Activated CD4-positive, alpha-beta T cell treated with anti-CD3 and anti-CD28 coated beads, Interleukin-2, Interleukin-6, amounts not matched to agents 100 ng/mL and 50 ng/mL, durations not matched to agents 16 hours and 8 hours (primary cell): ENCODE measurements at places on chromosomes 12 and 14.

- no peak for DNase-seq
Measured at GRCh38 chr12:124232654-124232987, 62.3 kb upstream of the RFLNA start.

DNA sequence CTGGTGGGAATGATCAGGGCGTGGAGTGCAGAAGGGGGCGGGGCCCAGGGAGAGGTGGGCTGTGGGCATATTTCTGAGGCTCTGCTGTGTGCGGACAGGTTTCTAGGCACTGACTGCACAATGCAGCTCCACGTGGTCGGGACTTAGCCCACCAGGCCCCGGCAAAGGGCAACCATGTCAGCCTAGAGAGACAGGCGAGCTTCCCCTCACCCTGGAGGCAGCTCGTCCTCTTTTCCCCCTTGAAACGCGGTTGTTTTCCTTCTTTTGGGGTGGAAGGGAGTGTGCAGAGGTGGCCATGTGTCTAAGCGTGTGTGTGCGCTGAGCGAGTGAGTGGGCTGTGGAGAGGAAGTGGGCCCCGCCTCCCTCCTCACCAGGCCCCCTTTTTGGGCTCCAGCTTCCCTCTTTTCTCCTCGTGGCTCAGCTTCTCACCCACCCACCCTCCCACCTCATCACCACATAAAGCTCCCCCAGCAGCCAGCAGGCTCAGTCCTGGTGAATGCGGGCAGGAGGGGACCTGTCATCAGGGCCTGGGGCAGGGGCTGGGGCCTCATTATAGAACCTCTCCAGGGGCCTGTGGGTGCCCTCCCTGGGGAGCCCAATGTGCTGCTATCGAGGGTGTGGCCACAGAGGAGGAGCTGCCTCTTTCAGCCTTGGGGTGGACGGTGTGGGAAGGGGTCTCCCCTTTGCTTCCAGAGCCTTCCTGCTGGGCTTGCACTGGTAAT, 22.0 kb downstream of the LRTM2 start:
- DNase-seq = no peak

DNA sequence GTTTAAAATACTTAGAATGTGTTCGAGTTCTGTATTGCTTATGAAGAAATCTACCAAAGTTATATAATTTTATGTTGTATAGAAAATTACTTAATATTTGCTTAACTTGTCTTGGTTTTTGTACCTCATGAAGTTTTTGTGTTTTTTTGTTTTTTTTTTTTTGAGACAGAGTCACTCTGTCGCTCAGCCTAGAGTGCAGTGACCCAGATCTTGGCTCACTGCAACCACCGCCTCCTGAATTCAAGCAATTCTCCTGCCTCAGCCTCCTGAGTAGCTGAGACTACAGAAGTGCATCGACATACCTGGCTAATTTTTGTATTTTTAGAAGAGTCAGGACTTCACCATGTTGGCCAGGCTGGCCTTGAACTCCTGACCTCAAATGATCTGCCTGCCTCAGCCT, 69.9 kb downstream of the MON2 start:
- no peak for DNase-seq

- DNase-seq = no peak
Measured at GRCh38 chr14:77219591-77219990, 38.0 kb downstream of the TMEM63C start.

DNA sequence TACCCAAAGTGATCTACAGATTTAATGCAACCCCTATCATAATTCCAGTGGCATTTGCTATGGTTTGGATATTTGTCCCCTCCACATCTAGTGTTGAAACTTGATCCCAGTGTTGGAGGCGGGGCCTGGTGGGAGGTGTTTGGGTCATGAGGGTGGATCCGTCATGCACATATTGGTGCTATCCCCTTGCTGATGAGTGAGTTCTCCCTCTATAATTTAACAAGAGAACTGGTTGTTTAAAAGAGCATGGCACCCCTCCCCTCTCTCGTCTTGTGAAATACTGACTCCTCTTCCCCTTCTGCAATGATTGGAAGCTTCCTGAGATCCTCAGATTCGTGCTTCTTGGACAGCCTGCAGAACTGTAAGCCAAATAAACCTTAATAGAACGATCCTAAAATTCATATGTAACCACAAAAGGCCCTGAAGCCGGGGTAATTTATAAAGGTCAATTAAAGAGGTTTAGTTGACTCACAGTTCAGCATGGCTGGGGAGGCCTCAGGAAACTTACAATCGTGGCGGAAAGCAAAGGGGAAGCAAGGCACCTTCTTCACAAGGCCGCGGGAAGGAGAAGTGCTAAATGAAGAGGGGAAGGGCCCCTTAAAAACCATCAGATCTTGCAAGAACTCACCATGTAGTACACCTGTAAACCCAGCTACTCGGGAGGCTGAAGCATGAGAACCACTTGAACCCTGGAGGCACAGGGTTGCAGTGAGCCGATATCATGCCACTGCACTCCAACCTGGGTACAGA, 41.2 kb downstream of the SLC39A9 start:
- DNase-seq = no peak

DNA sequence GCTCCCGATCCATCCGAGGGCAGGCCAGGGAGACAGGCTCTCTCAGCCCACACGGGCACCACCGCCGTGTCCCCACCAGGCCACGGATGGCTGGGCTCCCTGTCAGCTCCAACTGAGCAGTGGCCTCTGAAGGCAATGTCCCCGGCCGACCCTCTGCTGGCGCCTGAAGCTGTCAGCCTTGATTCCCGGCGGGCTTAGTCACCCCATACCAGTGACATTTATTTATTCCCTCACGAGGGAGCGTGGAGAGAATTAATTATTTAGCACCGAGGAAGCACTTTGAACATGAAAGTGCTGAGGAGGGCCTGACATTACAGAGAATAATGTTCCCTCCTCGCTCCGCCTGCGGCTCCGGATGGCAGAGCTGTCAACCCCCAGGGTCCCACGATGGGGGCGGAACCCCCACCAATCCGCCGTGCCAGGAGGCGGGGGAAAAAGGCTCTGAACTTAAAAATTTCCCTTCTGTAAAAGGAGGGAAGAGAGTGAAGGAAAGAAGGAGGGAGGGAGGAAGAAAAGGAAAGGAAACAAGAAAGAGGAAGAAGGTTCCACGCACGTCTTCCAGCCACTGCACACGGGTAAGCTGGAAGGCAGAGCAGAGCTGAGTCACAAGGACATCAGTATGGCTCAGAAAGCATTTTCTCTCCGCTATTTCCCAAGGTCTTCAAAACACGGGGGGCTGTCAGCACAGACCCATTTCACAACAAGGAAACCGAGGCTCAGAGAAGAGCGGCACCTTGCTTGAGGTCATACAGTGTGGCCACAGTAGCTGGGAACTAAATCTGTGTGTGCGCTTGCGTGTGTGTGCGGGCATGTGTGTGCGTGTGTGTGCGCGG, 108.7 kb upstream of the NCOR2 start:
- DNase-seq = no peak

DNA sequence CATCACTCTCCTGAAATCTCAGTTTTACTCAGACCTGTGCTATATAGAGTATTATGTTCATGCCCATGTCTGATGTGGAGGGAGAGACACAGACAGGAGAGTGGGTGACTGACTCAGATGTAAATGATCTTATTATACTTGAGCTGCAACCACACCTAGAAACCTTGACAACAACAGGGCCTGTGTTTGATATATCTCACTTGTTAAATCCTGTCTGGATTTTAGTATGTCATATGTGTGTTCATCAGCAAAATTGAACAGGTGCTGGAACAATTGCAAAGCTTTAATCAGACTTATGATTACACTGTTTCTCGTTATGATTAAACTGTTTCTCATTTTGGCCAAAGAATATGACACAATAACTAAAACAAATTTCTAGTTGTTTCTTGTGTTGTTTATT, 37.7 kb downstream of the DIP2B start:
- DNase-seq = peak; percentile 85

- no peak for DNase-seq
Measured at GRCh38 chr12:27566159-27566558, 42.2 kb downstream of the PPFIBP1 start.

GRCh38 chr12:2550561-2551411, 244.0 kb upstream of the FKBP4 start:
- peak; percentile 14 for DNase-seq

DNA sequence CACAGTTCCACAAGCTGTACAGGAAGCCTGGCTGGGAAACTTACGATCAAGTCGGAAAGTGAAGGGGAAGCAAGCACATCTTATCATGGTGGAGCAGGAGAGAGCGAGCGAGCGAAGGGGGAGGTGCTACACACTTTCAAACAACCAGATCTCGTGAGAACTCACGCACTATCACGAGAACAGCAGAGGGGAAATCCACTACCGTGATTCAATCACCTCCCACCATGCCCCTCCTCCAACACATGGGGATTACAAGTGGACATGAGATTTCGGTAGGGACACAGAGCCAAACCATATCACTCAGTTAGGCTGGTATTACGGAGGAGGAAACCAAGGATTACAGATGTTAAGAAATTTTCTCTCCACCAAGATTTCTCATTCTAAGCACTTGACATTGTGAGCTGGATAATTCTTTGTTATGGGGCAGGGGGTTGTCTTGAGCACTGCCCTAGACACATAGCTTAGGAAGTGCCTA, 262.0 kb upstream of the G2E3 start:
- DNase-seq = no peak

DNA sequence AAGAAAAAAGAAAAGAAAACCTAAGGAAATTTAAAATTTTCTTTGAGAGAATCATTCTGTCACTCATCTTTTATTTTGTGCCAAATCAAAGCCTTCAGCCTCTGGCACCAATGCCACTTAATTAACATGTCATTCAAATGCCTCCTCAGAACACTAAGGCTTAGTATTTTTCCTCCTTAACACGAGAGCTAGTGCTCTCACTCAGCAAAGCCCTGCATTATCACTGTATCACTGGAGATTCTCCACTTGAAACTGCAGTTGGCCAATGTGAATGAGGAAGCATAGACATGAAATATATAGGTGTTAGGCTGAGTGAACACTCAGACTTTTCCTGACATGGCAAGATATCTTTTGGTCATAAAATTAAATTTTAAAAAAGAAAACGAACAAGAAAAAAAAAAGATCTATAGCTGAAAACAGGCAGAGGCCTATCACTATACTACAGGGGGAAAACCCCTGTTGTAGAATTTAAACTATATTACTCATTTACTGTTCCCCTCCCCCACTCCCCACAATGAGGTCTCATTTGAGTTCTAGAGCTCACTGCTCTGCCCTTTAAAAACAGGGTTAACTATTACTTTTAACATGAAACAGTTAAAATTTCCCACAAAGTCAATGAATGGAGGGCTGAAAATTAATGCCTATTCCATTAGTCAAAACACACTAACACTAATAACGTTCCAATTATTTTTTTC, 5.1 kb downstream of the MBIP start:
- peak; percentile 75 for DNase-seq

DNA sequence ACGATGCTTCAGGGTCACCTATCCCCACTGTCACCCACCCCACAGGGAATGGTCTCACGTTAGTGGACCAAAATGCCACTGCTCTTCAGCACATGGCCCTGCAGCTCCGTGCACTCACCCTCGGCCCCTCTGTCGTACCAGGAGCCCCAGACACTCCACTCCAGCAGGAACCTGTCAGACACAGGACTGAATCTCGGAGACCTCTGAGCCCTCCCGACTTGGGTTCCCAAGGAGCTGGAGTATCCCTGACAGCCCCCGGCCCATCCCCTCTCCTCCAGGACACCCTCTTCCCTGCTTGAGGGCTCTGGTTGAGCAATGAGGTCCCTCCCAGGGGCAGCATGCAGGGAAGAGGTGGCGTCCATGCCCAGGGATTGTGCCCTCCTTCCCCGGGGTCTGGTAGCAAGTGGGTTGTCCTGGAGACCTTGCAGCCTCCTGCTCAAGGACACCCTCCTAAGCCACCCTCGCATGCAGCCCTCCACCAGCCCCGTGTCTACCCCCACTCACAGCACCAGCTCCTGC, 20.4 kb upstream of the LRTM2 start:
- no peak for DNase-seq

DNA sequence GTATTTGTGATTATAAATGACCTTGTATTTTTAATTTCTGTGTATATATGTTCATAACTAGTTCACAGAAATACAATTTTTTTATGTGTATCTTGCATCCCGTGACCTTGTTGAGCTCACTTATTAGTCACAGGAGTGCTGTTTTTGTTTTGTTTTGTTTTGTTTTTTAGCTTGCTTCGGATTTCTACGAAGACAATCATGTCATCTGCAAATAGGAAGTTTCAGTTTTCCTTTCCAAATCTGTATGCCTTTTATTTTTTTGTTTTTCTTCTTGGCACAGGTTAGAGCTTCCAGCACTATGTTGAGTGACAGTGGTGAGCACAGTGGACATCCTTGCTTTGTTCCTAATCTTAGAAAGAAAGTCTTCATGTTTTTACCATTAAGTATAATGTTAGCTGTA, 229.2 kb upstream of the GARIN6 start:
- no peak for DNase-seq

DNA sequence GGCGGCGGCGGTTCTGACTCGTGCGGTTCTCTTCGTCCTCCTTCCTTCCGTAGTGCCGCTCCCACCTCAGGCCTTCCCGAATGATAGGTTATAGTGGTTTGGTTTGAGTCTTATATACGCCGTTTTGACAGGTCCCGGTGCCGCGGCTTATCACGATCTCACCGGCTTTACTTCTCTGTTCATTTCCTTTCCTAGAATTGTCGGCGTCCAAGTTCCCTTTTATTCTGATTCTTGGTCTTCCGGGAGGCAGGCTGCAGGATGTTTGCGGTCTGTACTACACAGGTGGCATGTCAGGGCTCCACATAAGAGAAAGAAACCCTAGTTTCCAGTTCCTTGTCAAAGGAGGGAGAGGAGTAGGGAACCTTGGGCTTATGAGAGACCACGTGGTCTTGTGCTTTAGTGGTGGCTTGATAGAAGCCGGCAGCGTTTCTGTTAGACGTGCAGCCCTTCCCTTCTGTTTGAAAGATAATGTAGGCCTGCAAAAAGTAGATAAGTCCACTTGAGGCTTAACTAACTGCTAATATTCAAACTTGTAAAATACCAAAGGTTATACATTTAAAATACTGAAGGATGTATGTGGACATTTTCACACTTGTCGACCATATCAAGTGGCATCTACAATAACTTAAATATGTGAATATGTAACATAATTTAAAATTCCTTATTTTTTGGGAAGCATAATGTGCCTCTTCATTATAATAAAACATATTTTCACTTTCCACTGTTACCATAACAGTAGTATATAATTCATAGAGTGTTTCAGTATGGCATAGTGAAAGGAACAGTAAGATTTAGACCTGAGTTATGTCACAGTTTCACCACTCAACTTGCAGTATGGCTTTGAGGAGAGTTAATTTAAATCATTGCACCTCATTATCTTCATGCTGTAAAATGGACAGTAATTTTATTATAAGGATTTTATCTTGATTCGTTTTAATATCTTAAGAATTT, 804 bp downstream of the USP15 start:
- DNase-seq = peak; percentile 83

- DNase-seq = no peak
Measured at GRCh38 chr12:19794116-19794515, 354.8 kb downstream of the AEBP2 start.

- no peak for DNase-seq
Measured at GRCh38 chr14:93319958-93320357, 12.9 kb downstream of the BTBD7 start.
